ENCODE measurements at places on chromosomes 11 and 22. TPM values are rescaled to one million over a fixed set of nuclear protein-coding genes. Genes with fewer than 3 reads are reported as not detected.

DNA sequence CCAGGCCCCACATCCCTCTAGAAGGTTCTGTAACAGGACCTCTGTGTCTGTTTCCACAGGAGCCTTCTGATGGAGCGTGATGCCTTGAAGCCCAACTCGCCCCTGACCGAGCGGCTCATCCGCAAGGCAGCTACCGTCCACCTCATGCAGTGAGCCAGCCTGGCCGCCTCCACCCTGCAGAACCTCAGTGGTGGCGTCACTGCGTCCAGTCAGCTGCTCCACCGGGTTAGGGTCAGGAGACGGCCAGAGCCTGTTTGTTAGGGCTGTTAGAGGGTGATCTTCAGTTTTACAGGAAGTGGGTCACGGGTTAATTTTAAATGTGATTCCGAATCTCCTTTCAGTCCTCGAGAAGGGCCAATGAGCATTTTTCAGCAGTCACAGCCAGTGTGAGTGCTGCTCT, 3.9 kb upstream of the GTSE1 start:
- DNase-seq, result no peak

FXYD6 gene
- total RNA-seq, result 0.31 TPM

DNA sequence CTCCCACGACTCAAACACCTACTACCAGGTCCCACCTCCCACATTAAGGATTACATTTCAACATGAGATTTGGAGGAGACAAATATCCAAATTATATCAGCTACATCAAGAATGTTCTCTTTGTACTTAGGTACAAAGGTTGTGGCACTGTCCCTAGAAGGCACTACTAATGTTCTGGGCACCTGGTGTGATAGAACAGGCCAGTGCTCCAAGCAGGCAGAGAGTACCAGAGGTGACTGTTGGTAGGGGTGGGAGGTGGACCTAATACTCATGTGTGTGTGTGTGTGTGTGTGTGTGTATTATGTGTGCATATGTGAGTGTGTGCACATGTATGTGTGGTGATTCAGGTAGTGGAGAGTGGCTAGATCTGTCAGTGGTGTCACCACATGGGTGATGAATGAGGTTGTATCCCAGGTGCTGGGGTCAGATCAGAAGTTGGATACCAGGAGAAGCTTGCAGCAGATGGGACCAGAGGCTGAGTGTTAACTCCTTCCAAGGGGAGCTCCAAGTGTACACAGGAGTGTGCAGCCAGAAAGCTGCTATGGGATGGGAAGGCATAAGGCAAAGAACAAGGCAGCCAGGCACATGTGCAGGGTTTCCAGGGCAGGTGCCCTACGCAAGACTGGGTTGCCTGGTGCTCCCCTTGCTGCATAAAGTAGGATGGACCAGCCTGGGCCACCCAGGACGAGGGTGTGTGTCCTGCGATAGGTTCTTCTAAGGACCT, 17.7 kb upstream of the NNMT start:
- DNase-seq, result no peak

ARHGAP42 gene
- total RNA-seq, result 0.32 TPM

CSNK2A3 gene
- total RNA-seq, result 4.0 TPM

LDHAL6A gene
- total RNA-seq, result not detected

- DNase-seq, result peak; percentile 72
Measured at GRCh38 chr22:28907311-28908008, 24.1 kb downstream of the ZNRF3 start.

- DNase-seq, result no peak
Measured at GRCh38 chr11:41320653-41321052, 138.8 kb downstream of the LRRC4C start.

GAL3ST3 gene
- 0.14 TPM for total RNA-seq

- DNase-seq, result no peak
Measured at GRCh38 chr11:94193288-94193687, 64.6 kb downstream of the PANX1 start.
